ENCODE measurements at places on chromosomes 6 and 20. TPM values are rescaled to one million over a fixed set of nuclear protein-coding genes. Genes with fewer than 3 reads are reported as not detected.

Gene TREML2
- under 0.01 TPM for total RNA-seq

Gene SOX18
- total RNA-seq, result 0.16 TPM

Gene STMND1
- not detected for total RNA-seq

Gene COL10A1
- not detected for total RNA-seq

Gene CRISP3
- not detected for total RNA-seq

Gene TINAG
- total RNA-seq, result not detected

Gene PBOV1
- total RNA-seq, result not detected

Gene AHI1
- total RNA-seq, result 13.2 TPM

Gene TBP
- 16.8 TPM for total RNA-seq

Gene WFDC2
- 4.7 TPM for total RNA-seq

Gene ZNF391
- 10.4 TPM for total RNA-seq

Gene VPS16
- total RNA-seq, result 33.5 TPM

Gene ATAT1
- 6.9 TPM for total RNA-seq

Gene CDSN
- total RNA-seq, result 0.29 TPM

Gene INSM1
- total RNA-seq, result not detected

Gene OTOR
- not detected for total RNA-seq

Gene CUL7
- total RNA-seq, result 31.5 TPM

Gene VNN1
- total RNA-seq, result under 0.01 TPM

Gene OXT
- total RNA-seq, result not detected

Gene NR2E1
- total RNA-seq, result 0.24 TPM

Gene MROH8
- total RNA-seq, result 0.21 TPM

Gene TSPO2
- not detected for total RNA-seq

Gene UBE2J1
- total RNA-seq, result 22.9 TPM

Gene TRIM10
- total RNA-seq, result not detected

Gene VSX1
- total RNA-seq, result not detected

Gene UNC5CL
- total RNA-seq, result 0.67 TPM

Gene MDC1
- 33.8 TPM for total RNA-seq

Gene EXOC2
- total RNA-seq, result 31.3 TPM

Gene CALHM6
- total RNA-seq, result 0.67 TPM

Gene COL9A3
- not detected for total RNA-seq

Gene RTF2
- 75.1 TPM for total RNA-seq
